ENCODE measurements at places on chromosomes 4 and X.

DNA sequence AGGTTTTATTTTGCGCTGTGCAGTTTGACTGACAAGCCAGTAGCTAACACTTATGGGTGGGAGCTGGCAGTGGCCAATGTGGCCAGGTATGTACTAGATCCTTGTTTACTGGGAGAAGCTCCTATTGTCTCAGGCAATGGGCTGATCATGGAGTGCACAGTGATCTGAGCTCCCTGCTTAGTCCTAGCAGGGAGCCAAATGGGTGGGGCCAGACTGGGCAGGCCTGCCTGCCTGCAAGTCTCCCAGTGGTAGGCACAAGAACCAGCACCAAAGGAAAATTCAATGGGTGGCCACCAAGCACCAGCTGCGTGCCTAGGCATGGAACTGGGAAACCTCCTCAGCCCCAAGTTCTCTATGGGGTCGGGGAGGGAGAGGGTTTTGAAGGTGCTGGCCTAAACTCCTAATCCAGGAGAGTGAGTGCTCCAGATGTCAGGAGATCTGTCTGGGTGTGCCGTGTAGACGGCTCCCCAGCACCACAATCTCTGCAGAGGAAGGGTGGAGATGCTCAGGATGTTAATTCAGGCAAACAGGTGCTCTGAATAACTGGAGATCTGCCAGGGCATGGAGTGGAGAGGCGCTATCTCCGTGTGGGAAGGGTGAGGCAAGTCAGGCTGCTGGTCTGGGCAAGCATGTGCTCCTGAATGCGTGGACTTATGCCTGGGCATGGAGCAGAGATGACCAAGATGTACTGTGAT, 48.2 kb downstream of the SPCS3 start:
- DNase-seq = no peak

- DNase-seq = no peak
These were observed 881.8 kb upstream of the PCDH10 start for GRCh38 chr4:132267321-132267720.

DNA sequence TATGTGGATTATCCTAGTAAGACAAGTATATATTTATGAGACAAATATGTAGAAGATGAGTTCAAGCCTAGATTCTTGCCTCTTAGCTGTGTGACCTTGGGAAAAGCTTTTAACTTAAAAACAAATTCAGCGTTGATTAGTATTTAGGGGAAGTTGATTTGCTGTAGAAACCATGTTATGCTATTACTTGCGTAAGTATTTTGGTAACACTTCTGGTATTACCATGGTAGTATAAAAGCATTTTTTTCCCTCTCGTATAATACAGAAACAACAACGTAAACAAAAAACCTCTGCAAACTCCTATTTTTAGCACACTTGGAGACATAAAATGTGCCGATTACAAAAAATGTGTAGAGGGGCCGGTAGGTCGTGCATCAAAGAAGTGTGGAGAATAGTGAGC, 33.2 kb downstream of the STAG2 start:
- no peak for DNase-seq

GRCh38 chr4:108078024-108078733, 88.5 kb downstream of the HADH start:
- DNase-seq = no peak

GRCh38 chrX:107894038-107894437, 68.4 kb downstream of the MID2 start:
- DNase-seq = peak; percentile 4

DNA sequence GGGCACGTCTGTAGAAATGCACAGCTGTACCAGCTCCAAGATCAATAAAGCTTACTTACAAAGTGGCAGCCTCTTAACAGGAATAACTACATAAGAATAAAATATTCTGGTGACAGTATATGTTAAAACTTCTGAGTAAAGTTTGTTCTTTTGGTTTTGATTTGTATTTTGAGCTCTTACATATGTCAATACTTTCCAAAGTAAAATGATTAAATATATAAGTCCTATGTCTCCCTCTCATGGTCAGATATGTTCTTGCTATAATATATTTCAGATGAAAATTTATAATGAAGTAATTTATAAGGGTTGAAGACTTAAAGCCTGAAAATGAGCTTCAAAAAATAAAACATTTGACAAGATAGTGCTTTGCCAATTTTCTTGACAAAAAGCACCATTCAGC, 254.4 kb downstream of the NPFFR2 start:
- DNase-seq = no peak

- DNase-seq = no peak
These were observed 44.0 kb upstream of the EOLA2 start for GRCh38 chrX:149982310-149982709.

DNA sequence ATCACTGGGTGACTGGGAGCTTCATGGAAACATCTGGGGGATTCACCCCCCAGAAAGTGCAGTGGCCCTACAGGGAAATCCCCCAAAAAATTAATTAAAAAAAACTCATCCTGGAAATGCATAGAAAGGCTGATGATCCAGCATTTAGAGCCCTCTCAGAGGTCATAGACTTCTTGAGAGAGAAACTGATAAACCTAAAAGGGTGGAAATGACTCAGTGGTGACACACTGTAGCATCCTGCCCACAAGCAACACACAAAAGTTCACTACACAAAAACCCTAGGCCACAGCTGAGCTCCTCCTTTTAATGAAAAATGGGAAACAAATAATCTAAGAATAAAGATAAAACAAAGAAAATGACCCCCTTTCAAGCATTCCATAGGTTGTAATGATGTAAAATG, 911.5 kb downstream of the GLUD2 start:
- no peak for DNase-seq

GRCh38 chr4:112651641-112652040, 14.7 kb downstream of the LARP7 start:
- DNase-seq = no peak

GRCh38 chrX:8067754-8068462, 103.2 kb downstream of the VCX2 start:
- DNase-seq = no peak

- DNase-seq = no peak
These were observed 148.8 kb upstream of the PCDH18 start for GRCh38 chr4:137681081-137681480.

DNA sequence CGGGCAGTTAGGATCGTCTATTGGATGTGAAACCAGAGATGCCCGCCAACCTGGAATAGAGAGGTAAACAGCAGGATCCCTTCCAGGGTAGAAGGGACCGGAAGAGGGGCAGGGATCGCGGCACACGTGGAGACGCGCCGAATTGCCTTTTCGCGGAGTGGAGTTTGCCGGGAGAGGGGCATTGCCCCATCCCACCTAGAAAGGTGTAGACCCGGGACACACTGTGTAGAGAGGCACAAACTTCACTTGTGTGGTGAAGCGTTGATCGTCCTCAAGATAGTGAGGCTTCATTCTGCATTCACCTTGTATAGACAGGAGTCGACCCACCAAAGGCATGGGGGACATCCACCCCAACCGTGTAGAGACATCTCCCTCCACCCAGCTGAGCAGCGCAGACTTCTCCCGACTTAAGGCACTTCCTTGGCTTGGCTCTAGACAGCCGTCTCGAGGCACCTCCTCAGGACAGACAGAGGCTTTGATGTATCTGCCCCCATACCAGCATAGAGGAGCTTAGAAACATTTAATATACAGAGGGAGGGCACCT, 410 bp downstream of the GNL3L start:
- DNase-seq = no peak
